Caki2 (cell line): ENCODE measurements at places on chromosomes 7 and 10. TPM values are rescaled to one million over a fixed set of nuclear protein-coding genes. Genes with fewer than 3 reads are reported as not detected.

- DNase-seq = no peak
These were observed 243.6 kb upstream of the NFE2L3 start for GRCh38 chr7:25908154-25908949.

DNA sequence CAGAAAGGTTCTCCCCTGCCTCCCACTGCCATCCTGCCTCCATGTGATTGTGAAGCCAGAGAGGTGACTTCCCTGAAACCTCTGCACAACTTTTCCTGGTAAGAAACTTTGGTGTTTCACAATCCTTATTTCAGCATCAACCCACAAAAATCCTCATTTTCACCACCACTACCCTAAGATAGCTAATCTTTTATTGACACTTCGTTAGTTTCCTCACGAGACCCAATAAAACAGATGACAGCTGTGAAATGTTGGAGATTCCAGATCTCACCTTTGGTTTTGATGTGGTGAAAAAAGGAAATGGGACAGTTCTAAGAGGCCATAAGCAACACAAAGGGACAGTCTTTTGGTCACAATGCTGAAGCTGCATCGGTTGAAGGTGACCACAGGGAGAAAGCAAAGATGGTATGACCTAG, 59.9 kb upstream of the TM9SF3 start:
- DNase-seq = no peak

- DNase-seq = no peak
These were observed 129.3 kb downstream of the ST7 start for GRCh38 chr7:117082647-117083046.

- no peak for DNase-seq
These were observed 50.1 kb upstream of the ADRB1 start for GRCh38 chr10:113993489-113993991.

- DNase-seq = no peak
These were observed 249.6 kb downstream of the VTI1A start for GRCh38 chr10:112696592-112696991.

The SUN3 gene
- not detected in 2 replicates for total RNA-seq
